Lung microvascular endothelial cell (primary cell): ENCODE measurements at places on chromosomes 12 and 14. TPM values are rescaled to one million over a fixed set of nuclear protein-coding genes. Genes with fewer than 3 reads are reported as not detected.

DNA sequence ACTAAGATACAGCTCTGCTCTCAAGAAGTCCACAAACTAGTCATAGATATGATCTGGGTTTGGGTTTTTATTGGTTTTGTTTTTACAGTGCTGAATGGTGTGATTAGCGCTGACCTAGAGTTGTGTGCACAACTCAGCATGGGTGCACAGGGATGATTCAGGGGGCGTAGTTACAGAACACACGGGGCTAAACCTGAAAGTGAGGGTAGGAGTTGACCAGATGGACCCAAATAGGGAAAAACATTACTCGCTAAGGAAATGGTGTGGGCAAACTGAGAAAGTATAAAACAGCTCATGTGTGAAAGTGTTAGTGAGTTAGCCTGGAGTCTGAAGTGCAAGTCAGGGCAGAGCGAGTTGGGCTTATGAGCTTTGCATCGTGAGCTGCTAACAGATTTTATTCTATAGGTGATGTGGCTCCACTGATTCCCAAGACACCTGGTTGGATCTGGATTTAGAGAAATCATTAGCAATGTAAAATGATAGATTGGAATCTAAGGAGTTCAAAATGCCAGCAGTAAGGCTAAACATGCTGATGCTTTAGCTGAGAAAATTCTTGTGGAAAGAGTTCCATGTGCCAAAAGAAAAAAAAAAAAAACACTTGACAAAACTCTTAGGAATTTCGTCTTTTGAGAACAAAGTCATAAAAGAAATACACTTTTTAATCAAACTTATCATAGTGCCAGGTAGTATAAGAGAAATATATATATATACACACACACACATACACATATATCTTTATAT, 134.9 kb downstream of the SLC5A8 start:
- DNase-seq, result no peak

DNA sequence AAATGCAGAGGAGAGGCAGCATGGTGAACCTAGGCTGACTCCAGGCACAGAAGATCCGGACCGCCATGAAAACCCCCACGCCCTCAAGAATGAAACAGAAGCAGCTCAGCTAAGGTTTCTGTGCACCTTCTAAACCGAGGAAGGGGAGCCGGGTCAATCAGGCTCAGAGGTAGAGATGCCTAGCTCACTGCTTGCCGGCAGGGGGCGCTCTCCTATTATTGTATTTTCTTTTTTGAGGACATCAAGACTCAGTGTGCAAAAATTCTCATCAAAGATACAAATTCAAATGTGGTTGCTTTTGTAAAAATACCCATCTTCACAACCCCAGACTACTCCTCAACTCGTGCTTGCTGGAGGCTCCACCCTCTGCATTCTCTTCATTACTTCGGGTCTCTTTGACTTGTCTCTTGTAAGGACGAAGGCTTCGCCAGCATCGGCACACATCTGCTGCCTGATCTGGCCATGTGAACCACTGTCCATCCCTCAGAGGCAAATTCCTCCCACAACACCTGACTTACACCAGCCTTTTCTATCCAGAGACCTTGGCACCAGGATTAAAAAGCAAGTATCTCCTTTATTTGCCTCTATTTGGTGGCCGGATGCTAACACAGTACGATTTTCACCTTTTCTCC, 33.4 kb upstream of the RNASE3 start:
- peak; percentile 51 for DNase-seq

- DNase-seq, result no peak
These were observed 100.7 kb downstream of the ELK3 start for GRCh38 chr12:96294831-96295230.

DNA sequence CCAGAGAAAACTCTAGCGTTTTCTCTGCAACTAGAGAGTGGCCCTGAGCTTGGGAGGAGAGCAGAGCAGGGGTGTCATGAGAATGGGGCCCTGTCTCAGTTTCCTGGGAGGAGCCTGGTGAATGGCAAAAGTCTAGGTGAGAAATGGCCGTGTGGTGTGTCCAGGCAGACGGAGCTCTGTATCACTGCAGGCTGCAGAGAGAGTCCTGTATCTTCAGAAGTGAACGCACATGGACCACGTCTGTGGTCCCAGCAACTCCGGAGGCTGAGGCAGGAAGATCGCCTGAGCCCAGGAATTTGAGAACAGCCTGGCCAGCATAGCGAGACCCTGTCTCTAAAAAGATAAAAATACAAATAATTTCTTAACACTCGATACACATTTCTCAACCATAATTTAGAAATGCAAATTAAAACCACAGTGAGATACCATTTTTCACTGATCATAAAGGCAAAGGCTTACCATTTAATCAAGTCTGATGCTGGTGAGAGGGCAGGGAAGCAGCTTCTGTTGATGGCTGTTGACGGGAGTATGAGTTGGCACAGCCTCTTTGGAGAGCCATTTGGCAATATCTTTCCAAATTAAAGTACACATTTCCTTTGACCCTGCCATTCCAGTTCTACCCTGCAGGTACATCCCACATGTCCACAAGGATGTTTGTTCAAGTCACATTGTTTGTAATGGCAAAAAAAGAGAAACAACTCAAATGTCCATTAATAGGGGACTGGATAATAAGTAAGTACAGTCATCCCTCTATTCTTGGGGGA, 51.0 kb downstream of the NFKBIA start:
- DNase-seq, result no peak

DNA sequence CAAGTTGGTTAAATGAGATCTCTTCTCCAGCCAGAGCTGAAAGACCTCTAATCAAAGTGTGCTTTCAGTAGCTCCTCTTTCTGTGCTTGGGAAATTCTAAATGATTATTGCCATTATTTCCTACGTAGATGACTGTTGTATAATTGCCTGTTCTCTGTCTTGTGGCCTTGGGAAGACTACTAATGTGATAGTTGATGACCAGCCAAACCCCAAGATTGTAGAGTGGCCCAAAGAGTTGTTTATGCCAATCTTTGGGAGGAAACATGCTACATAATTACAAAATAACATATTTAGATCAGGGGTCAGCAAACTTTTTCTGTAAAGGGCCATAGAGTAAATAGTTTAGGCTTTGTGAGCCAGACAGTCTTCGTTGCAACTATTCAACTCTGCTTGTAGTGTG, 135.1 kb upstream of the DIO2 start:
- no peak for DNase-seq

The RFLNA gene
- total RNA-seq, result 0.20 and 0.44 TPM in 2 replicates

DNA sequence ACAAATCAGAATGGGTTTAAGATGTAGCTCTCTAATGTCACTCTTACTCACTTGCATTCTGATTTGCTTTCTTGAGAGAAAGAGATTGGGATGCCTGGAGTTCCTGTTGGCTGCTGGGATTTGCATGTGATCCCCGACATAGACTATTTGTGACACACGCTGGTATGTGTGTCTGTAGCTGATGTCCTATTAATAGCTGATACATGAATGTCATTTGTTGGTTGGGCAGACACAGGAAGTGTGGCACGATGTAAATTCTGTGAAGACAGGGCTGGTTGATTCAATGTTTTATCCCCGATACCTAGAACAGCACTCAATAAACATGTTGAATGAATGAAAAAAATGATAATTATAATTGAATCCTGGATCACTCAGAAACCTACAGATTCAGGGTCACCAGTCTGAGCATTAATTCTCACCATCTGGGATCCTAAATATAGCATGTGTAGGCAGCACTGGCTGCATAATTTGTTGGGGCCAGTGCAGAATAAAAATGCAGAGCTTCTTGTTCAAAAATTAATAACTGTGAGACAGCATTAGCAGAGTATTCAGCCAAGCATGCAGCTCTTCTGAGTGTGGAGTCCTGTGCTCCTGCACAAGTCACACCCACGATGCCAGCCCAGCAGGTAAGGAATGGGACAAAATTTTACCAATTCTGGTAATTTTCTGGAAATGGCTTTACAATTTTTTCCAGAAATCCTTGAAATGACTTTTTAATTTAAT, 35.5 kb upstream of the SOCS2 start:
- DNase-seq, result no peak

The FAM181A gene
- total RNA-seq, result not detected in 2 replicates

DNA sequence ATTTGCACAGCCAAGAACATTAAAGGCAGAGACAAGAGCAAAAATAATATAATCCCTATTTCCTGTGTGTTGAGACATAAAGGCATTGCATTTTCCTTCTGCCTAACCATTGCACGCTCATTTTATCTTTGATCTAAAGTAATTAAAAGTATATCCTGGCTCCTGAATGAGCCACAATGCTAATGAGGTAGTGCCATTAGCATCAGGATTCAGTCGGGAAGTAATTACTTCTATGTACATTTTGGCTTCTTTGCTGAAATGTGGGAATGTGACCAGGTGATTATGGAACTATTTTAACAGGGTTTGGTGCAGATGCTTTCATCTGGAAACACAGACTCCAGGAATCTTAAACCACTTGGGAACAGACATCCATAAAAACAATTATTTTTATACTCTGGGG, 77.4 kb downstream of the TMTC1 start:
- DNase-seq, result no peak

- peak; percentile 83 for DNase-seq
These were observed 5.6 kb upstream of the MYL6B start for GRCh38 chr12:56146492-56147460.

The WNT1 gene
- total RNA-seq, result not detected in 2 replicates

DNA sequence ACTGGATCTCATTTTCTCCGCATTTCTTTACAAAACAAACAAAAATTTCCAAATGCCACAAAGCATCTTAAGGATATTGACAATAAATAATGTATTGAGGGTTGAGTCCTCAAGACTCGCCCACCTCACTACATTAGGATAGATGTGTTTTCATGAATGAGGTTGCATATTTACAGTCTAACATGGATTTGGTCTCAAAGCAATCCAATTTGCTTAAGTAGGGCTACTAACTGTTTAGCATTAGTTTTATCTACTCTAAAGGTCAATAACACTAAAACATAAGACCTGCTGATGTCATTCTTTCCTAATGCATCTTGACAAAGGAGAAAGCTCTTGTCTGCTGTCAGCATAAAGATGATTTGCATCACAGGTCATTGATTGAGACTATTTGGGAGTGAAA, 82.4 kb downstream of the PTPRR start:
- no peak for DNase-seq

The CCDC38 gene
- not detected in 2 replicates for total RNA-seq

The STAC3 gene
- 0.22 and 0.40 TPM in 2 replicates for total RNA-seq

DNA sequence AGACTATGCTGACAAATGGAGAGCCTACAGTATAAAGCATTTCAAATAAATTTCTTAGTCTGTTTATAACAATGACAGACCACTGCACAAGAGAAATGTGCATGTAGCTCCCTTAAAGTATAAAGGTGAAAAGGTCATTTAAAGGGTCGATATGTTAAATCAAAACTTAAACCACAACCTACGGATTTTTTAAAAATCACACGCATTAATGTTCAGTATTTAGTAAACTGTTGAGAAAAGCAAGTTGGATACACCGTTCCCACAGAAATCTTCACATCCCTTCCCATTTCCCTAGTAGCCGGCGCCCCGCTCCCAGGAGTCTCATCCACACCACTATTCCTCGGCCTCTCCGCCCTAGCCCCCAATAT, 614 bp downstream of the FKBP3 start:
- no peak for DNase-seq
